Fibroblast of lung (primary cell): ENCODE measurements at places on chromosomes 2 and 18. TPM values are rescaled to one million over a fixed set of nuclear protein-coding genes. Genes with fewer than 3 reads are reported as not detected.

Gene HOXD12
- total RNA-seq = not detected in 2 replicates

Gene ATOH8
- 19.0 and 19.2 TPM in 2 replicates for total RNA-seq

Gene AFF3
- total RNA-seq = 0.26 and 0.50 TPM in 2 replicates

DNA sequence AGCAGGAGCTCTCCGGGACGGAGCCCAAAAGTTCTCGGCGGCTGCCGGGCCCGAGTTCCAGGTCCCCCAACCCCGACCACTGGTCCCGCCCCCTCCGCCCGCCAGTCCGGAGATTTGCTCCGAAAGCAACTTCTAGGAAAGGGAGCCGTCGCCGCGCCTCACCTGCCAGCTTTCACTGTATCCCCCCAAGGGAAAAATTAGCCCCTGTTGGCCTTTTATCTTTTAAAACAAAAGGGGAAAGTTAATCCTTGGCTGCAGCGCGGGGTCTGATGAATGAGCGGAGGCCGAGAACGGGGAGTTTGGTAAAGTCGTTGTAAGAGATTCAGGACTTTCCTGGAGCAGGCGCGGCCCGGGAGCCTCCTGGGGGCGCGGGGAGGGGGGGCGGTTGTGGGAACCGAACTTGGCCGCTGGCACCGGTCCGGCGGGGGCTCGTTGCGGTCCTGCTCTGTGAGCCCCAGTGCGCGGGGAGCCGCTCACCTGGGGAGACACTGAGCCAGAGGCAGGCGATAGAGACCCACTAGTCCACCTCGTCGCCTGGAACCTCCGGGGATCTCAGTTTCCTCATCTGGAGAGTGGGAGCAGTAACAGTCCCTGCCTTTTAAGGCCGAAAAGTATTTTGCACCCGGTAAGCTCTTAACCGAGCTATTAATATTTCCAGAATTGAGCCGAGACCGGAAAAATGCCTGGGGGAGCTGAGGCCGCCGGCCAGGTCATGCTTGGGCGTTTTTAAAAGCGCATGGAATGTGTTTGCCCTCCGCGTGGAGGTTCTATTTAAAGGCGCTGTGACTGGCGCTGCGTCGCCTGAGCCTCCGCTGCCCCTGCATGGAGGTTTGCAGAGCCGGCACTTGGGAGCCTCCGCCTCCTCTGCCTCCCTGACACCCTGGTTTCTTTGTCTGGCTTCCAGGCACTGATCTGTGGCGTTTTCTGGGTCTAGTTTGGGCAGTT lies 1.1 kb downstream of the EFHD1 start:
- DNase-seq = no peak

GRCh38 chr18:3932276-3932675 lies 482.3 kb downstream of the TGIF1 start:
- DNase-seq = no peak

GRCh38 chr2:127048969-127049897 lies 57.7 kb downstream of the BIN1 start:
- no peak for DNase-seq

DNA sequence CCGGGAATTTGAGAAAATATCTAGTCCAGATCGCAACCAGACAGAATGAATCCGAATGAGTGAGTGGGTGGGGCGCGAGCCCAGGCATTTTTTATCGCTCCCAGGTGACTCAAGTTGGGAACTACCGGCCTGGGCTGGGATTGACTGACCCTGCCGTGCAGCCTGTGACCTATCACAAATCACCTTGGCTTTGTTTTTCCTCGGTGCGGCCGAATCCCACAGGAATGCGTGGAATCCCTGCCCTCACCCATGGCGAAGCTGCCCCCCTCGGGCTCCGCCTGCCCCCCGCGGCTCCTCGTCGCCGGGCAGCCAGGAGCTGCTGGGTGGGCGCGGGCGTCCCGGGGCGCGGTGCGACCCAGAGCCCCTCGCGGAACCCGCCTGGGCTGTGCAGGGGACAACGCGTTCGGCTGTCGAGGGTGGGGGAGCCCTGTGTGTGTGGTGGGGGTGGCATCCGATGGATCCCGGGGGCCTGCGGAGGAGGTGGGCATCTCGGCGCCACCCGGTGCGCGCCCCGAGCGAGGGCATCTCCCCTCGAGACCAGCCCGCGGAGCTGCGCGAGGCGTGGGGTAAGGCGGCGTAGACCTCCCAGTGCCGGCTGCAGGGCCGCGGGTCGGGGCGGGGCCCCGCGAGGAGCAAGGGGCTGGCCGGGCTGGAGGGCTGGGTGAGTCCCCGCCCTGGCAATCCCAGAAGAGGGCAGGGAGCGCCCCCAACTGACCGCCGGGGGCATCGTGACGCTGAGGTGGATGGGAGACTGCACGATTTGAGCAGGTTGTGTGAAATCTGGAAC lies 16.5 kb downstream of the B3GNT7 start:
- peak; percentile 72 for DNase-seq

DNA sequence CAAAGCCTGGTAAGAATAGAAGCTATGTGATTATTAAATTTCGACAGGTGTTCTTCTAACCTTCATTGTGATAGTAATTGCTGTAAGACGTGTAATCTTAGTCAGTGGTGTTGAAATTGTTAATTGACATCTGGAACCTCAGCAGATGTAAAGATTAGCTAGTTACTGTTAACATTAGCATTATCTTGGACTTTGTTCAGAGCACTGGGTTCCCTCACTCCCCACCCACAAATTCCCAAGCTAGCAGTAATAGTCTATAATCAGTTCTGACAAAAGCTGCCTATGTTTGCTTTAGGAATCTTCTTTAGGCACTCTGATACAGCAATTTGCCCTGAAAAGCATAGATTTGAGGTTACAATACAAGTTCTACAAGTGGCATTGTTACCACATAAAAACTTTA lies 233.7 kb downstream of the EN1 start:
- DNase-seq = no peak

GRCh38 chr2:181362561-181362960 lies 94.6 kb upstream of the ITGA4 start:
- no peak for DNase-seq

DNA sequence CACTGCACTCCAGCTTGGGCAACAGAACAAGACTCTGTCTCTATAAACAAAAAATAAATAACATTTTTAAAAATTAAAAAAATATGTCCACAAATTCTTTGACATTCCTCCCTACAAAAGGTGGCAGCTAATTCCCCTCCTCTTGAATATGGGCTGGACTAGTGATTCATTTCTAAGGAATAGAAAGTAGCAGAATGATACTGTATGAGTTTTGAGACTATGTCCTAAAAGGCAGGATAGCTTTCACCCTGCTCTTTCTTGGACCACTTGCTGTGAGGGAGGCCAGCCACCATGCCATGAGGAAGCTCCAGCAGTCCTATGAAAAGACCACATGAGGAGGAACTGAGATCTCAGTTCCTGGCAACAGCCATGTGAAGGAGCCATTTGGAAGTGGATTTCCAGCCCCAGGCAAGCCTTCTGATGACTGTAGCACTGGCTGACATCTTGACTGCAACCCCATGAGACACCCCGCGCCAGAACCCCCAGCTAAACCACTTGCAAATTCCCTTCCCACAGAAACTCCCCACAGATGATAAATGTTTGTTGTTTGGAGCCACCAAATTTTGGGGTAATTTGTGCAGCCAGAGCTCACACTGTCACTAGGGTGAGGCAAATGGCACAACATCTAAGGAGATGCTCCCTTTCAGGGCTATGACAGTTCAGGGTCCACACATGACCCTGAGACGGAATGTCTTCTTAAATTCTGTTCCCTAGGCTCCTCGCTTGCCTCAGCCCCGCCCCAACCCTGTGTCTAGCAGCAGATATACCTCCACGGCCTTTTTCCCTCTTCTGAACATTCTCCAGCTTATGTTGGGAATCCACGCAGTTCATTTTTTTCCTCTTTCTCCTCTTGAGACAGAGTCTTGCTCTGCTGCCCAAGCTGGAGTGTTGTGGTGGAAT lies 17.1 kb upstream of the ATOH8 start:
- DNase-seq = no peak

DNA sequence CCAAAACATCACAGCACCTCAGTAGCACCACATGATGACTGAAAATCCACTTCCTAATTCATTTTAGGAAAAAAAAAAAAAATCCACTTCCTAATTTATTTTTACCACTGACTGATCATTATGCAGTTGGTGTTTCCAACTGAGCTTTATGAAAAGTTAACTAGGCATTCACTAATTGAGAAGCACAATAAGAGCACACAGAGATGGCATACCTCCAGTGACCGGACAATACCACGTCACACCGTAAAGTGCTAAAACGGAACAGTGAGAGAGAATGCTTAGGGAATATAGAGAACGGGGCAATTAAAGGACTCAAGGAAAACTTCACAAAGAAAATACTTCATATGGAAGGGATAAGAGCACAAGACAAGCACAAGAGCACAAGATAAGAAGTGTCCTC lies 212.5 kb downstream of the NBAS start:
- no peak for DNase-seq

GRCh38 chr2:147603876-147604275 lies 241.0 kb upstream of the ACVR2A start:
- no peak for DNase-seq

- DNase-seq = no peak
Measured at GRCh38 chr2:173059971-173060461, 15.6 kb upstream of the MAP3K20 start.

- DNase-seq = no peak
Measured at GRCh38 chr18:6721755-6722154, 7.8 kb upstream of the ARHGAP28 start.

DNA sequence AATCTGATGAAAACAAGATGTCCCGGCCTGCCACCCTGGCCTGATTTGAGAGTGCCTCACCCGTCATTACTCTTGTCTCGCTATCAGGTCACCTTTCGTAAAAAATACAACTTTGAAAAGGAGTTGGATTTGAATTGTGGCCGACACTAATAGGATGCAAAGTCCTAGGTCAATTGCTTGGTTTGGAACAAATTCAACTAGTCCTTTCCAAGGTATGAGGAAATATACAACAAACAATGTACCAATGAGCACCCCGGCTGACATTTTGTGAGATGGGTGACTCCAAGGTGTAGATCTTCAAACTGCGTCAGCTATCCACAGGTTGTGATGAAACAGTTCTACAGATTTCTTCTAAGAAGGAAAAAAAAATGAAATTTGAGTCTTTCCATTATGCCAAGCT lies 77.8 kb downstream of the BCL2 start:
- no peak for DNase-seq

- peak; percentile 88 for DNase-seq
Measured at GRCh38 chr2:197675711-197676188, 363 bp upstream of the RFTN2 start.

DNA sequence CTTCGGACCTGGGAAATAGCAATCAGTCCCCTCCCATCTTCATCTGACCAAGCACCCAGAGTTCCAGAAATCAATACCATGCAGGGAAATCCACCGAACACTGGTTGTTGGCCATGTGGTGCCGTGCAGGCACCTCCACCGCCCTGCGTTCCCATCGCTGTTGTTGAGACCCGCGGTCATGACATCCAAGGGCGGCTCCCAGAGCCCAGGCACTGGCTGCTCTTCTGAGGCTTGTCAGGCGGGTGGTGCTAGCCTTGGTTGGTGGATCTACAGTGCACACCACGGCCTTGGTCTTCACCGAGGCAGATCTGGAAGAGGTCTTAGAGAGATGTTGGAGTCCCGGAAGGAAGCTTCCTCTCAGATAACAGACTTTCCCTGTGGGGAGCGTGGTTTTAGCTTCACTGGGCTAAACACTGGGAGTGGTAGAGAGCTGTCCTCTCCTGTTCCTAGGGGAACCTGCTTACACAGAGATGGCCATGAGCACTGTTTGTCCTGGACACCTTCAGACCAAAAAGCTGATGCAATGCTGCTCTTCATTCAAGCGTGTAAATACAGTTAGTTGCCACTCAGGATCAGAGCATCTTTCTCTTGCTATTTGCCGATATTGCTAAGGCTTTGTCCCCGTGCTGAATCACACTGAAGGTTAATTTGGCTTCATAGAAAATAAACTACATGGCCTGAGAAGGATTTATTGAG lies 58.3 kb downstream of the SMIM21 start:
- DNase-seq = no peak

DNA sequence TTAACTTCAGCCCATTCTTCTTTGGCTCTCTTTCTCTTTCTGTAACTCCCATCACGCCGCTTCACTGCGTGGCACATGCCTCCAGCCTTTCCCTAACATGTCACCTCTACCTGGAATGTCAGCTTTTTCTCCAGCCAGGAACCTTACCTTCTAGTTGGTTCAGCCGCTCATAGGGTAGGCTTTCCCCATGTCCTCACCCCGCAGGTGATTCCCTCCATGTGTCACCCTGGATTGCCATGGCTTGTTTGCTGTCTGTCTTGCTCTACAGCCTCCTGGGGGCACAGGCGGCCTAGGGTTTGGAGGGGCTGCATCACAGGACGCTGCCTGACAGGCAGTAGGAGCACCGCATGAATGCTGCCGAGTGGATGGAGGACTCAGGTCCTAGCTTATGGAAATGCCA lies 39.2 kb downstream of the ARHGEF4 start:
- DNase-seq = no peak

GRCh38 chr2:205850132-205850531 lies 167.8 kb downstream of the NRP2 start:
- no peak for DNase-seq

GRCh38 chr2:30208453-30208852 lies 22.9 kb upstream of the LBH start:
- DNase-seq = peak; percentile 85

- no peak for DNase-seq
Measured at GRCh38 chr2:191114403-191114886, 36.3 kb downstream of the STAT4 start.

DNA sequence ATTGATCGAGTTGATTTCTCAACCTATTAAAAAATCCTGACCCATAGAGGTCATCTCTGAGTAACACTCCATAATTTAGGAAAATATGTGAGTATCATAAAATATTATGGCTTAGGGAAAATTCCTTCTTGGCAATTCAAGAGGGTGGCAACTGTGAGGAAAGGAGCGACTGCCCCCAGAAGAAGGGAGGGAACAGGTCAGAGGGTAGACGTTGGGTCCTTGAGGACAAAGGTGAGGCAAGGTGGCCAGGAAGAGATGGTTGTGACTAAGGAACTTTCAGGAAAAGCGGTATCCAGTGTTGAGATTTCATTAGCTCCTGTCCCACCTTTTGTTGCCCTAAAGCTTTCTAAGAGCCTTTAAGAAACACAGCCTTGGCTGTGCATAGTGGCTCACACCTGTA lies 10.5 kb upstream of the AGAP1 start:
- no peak for DNase-seq

DNA sequence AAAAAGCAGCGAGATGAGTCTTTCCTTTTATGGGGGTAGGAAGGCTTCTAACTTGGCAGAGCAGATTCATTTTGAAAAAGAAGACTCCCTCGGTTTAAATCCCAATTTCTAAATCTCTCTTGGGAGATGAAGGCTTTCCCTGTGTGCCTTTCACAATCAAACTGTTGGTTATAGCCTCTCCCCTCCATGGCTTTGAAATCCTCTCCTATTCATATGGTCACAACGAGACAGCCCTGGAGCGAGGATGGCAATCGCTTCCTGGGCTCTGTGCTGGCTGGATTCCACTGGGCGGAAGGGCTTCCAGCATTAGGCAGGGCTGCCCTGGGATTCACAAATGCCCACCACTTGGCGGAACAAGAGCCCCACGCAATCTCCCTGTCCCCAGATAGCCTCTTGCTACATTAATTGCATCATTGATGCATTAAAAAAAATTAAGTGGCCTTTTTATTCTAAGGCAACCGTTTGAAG lies 1.6 kb downstream of the CAVIN2 start:
- no peak for DNase-seq
